ENCODE measurements at places on chromosomes 16 and 17.

GRCh38 chr17:45077643-45078042 lies 16.5 kb downstream of the NMT1 start:
- DNase-seq = no peak

DNA sequence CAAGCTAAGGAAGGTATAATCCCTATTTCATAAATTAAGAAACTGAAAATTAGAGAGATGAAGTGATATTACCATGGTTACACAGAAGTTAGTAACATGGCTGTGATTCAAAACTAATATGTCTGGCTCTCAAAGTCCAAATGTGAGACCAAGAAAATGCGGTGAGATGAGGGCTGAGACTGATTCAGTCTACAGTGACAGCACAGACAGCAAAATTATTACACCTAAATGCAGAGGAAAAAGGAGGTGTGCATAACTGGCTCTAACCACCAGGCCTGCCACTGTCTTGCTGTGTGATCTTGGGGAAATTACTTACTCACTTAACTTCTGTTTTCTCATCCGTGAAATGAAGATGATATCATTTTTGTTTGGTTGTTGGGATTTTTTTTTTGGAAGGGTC lies 270.0 kb upstream of the SOX9 start:
- no peak for DNase-seq

DNA sequence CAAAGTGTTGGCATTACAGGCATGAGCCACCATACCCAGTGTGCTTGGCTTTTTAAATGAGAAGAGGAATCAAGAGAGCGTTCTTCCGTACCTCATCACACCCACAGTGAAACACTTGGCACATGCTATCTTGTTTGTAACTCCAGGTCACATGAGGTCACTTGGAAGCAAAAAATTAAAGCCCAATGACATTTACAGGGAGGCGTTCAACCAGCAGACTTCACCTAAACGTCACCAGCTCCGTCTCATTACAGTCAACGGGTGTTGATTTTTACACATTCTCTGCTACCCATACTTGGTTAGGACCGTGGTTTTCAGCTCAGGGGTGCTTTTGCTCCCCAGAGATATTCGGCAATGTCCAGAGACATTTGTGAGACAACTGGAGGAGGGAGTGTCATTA lies 127.0 kb downstream of the XYLT1 start:
- DNase-seq = no peak

DNA sequence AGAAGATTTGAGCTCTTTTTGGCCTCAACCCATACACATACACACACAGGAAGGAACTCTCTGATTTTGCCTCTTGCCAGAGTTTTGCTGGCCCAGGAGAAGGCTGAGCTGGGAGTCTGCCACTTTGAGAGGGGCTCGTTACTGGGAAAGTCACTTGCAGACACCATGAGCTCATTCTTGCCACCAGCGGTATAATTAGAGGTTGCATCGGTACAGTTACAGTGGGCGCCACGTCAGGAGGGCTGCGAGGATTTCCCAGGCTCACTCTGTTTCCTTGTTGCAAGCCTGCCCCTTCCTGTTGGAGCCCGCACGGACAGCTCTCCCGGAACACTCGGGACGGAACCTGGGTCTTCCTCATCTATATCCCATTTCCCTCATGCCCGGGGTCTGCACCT lies 3.1 kb upstream of the SDK2 start:
- no peak for DNase-seq

DNA sequence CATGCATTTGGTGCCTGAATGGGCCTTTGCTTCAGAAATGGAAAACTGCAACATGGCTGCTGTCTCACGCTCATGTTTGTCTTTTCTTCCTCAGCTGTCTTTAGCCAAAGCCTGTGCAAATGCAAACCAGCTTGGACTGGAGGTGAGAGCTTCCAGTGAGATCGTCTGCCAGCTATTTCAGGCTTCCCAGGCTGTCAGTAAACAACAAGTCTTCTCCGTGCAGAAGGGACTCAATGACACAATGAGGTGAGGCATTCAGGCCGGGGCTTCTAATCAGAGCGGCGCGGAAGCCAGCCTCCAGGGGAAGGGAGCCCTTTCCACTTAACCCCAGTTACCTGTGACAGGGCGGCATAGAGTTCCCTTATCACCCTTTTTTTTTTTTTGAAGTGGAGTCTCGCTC lies 14.3 kb downstream of the CCNF start:
- no peak for DNase-seq

GRCh38 chr16:83066881-83067280 lies 440.1 kb downstream of the CDH13 start:
- no peak for DNase-seq
